ENCODE measurements at places on chromosomes 6 and 20. TPM values are rescaled to one million over a fixed set of nuclear protein-coding genes. Genes with fewer than 3 reads are reported as not detected.

Gene ZFP57
- total RNA-seq = not detected

Gene GNAS-AS1
- total RNA-seq = 1.6 TPM

Gene SLC12A5
- 3.1 TPM for total RNA-seq

Gene LY6G6D
- total RNA-seq = not detected

Gene ABHD16B
- not detected for total RNA-seq

Gene SLX4IP
- 5.9 TPM for total RNA-seq

Gene GGTLC1
- total RNA-seq = not detected

Gene RBM39
- 216 TPM for total RNA-seq
